ENCODE measurements at places on chromosomes 3 and 15.

GRCh38 chr15:68694111-68694510 lies 115.3 kb downstream of the CORO2B start:
- DNase-seq, result no peak

GRCh38 chr3:127005864-127006500 lies 23.1 kb downstream of the PLXNA1 start:
- DNase-seq, result no peak

DNA sequence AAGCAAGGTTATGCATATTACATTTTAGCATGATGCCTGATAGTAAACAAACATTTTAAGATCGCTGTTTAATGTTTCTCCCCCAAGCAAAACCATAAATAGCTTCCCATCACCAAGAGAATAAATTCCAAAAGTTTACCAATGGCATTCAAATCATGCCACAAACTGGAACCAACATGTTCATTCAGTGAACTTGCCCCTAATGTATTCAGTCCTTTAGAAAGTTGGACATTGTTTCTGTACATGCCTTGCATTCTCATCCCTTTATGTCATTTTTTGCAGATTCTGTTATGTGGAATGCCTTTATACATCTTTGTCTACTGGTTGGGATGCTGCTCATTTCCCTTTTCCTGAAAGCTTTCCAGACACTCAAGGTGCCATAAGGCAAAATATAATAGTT lies 105.5 kb downstream of the PYDC2 start:
- DNase-seq, result no peak

- DNase-seq, result no peak
These were observed 155.5 kb downstream of the POLR2M start for GRCh38 chr15:57861815-57862586.

DNA sequence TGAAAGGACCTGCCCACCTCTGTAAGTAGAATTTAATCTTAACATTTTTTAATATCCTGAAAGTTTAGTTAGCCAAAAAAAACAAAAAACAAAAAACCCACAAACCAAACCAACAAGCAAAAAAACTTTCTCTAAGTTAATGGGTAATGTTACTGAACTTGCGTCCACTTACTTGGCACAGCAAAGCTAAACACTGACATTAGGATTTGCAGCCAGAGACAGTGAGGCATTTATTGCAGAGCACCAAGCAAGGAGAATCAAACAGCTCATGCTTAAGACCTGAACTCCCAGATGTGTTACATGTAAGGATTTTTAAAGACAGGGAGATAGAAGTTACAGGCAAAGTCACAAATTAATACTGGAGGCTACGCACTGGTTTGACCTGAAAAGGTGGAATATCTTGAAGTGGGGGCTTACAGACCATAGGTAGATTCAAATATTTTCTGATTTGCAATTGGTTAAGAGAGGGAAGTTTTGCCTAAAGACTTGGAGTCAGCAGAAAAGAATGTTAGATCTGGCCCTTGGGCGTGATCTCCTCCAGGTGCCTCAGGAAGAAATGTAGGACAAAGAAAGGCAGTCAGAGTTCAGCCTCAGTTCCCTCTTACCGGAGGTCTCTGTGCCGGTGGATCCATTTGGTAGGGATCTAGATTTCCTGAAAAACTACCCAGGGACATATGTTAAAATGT lies 205.0 kb downstream of the ADAMTSL3 start:
- DNase-seq, result no peak

DNA sequence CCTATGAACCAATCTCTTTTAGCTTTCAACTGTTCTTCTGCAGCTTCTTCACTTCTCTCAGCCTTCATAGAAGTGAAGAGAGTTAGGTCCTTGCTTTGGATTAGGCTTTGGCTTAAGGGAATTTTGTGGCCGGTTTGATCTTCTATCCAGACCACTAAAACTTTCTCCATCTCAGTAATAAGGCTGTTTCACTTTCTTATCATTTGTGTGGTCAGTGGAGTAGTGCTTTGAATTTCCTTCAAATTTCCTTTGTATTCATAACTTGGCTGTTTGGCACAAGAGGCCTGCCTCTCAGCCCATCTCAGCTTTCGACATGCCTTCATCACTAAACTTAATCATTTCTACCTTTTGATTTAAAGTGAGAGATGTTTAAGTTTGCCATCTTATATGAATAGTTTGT lies 21.7 kb downstream of the DZIP1L start:
- no peak for DNase-seq

- DNase-seq, result no peak
These were observed 2.1 kb downstream of the SLCO2A1 start for GRCh38 chr3:134027631-134028030.

GRCh38 chr3:102979191-102979590 lies 544.4 kb downstream of the ZPLD1 start:
- no peak for DNase-seq

DNA sequence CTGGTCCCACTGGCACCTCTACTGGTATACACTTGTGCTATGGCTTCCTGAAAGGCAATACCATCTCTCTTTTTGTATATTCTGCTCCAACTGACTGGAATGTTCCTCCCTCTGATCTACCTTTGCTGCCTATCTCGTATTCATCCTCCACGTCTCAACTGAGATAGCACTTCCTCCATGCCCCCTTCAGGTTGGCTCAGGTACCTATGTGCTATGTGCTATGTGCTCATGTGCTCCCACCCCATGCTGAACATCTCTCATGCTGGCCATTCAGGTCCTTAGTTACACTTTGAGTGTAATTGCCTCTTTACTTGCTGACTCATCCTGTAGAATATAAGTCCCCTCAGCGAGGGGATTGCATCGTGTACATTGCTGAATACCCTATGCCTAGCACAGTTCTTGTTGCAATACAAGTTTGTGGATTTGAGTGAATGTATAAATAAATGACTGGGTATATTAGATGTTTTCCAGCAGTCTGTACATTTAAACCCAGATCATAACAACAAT lies 156.9 kb downstream of the SOX2 start:
- no peak for DNase-seq

- no peak for DNase-seq
These were observed 32.7 kb downstream of the LRRC3B start for GRCh38 chr3:26655231-26655630.

- no peak for DNase-seq
These were observed 46.5 kb downstream of the ADPGK start for GRCh38 chr15:72737061-72737460.

DNA sequence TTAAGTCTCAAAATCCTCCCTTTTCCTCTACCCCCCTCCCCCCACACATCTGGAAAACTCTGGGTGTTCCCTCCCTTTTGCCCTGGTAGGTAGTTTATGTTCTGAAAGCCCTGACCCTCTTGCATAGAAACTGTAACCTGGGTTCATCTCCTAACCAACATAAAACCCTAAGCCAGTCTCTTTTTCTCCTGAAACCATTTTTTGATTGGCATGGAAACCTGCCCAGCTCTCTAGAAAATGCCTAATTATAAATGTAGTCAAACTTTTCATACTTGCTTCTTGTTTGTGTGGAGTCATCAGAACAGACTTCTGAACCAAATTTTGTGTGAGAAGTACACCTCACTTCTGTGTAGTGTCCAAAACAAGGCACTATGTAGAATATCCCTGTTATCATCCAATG lies 1264.4 kb downstream of the SI start:
- no peak for DNase-seq

DNA sequence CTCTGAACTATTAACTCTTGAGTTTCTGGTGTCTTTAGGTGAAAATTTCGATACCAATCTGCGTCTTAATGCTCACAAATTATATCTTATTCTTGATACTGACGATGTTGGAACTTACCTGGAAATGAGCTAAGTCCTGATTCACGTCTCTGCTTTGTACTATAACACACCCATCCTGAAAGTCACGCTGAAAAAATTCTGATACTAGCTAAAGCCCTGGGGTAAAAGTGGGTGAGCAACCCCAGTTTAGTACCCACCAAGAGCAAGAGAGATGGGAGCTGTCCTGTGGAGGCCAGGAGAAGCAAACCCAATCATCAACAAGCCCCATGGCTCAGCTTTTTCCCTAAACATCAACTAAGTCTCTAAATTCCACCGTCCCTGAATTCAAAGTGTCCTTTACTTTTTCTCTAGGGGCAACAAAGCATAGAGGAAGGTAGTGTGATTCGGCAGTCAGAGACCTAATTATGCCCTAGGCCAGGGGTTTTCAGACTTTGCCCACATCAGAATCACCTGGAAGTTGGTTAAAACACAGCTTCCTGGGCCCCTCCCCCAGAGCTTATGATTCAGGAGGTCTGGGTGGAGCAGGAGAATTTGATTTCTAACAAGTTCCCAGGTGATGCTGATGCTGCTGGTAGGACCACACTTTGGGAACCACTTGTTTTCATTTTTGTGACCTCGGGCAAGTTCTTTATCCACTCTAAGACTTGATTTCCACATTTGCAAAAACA lies 90.2 kb downstream of the OSBPL10 start:
- no peak for DNase-seq

GRCh38 chr3:145952536-145952935 lies 208.4 kb downstream of the PLOD2 start:
- DNase-seq, result no peak

GRCh38 chr3:56754741-56755417 lies 46.9 kb downstream of the ARHGEF3 start:
- DNase-seq, result no peak

DNA sequence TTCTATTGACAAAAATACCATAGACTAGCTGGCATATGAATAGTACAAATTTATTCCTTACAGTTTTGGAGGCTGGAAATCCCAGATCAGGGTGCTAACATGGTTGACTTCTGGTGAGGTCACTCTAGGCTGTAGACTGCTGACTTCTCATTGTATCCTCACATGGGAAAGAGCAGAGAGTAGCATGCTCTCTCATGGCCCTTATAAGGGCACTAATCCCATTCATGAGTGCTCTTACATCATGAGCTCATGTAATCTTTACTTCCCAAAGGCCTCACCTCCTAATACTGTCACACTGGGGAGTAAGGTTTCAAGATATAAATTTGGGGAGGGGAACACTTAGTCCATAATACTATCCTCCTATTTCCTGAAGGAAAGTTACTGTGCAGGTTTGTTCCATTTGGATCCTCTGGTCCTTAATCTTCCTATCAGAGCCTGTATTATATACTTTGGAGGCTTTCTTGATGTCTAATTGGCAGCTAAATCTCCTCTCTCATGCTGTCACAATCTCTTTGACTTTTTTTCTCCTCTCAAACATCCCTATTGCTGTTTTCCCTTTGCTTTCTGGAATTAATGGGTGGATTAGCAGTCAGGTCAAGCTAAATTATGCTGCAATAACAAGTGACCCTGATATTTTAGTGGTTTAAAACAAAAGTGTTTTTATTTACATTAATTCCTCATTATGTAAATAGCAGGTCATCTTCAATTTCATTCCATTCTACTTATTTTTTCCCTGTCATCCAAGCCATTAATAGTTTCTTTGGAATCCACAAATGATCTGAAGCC lies 23.1 kb upstream of the LEKR1 start:
- DNase-seq, result no peak
